ENCODE measurements at places on chromosomes 1 and 21.
A peak's percentile ranks its signal among the peaks of the same experiment; 100 is the strongest.

- H3K36me3 ChIP-seq = no peaks in the 10 kb centered on the region
- peak; percentile 21 for DNase-seq
- H3K27me3 ChIP-seq = no peaks in the 10 kb centered on the region
- no peak overlapping the region for H3K4me3 ChIP-seq
- H3K27ac ChIP-seq = no peak overlapping the region
Observed at GRCh38 chr1:78333502-78333901, 157.3 kb upstream of the PTGFR start.

DNA sequence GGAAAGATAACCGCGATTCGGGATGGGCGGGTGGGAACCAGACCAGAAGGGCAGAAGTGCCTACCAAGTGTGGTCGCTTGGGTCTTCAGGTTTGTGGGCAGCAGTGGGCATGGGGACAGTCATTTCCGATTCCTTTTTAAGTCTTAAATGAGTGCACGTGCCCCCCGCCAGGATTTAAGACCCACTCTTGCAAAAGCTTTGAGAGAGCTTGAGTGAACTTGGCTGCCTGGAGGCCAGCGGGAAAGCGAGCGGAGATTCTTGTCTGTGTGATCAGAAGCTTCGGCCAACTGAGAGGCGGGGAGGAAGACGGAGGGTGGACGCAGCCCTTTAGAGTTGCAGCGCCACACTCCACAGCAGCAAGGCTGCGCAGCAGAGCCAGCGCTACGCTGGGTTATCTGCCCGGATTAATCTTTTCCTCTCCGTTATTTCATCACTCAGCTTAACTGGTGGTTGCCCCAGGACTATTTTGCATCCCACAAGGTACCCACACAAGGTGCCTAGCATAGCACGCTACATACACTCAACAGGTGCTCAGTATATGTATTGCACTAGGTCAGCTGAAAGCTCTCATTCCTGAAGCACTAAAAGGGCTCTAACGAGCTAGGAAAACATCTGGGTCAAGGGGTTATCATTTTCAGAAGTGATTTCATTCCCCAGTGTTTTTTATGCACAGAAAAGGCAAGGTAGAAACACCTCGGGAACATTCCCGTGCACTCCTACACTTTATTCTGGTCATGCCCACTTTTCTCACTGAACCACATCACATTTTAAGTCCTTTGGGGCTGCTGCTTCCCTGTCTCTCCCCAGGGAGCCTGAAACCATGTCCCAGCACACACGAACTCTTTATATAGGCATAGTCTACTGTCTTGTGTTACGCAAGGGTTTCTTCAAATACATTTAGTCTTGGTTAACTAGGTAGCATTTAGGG lies 1.5 kb upstream of the BATF3 start:
- H3K27ac ChIP-seq = no peak overlapping the region
- H3K27me3 ChIP-seq = peaks cover 4% of the 10 kb centered on the region
- peak overlapping the region; percentile 76 for H3K4me3 ChIP-seq
- no peaks in the 10 kb centered on the region for H3K36me3 ChIP-seq

GRCh38 chr1:154726896-154727753 lies 119.1 kb upstream of the ADAR start:
- no peak for DNase-seq
- H3K27me3 ChIP-seq = no peaks in the 10 kb centered on the region
- H3K27ac ChIP-seq = no peak overlapping the region
- no peak overlapping the region for H3K4me3 ChIP-seq

GRCh38 chr1:115337276-115337632 lies 795 bp downstream of the NGF start:
- H3K4me3 ChIP-seq = peak overlapping the region; percentile 57
- H3K27ac ChIP-seq = peak overlapping the region; percentile 78
- H3K27me3 ChIP-seq = no peaks in the 10 kb centered on the region
- DNase-seq = peak; percentile 42

GRCh38 chr21:36097427-36098181 lies 27.8 kb downstream of the CBR1 start:
- H3K4me3 ChIP-seq = no peak overlapping the region
- H3K36me3 ChIP-seq = no peaks in the 10 kb centered on the region
- H3K27me3 ChIP-seq = no peaks in the 10 kb centered on the region
- H3K4me1 ChIP-seq = no peaks in the 10 kb centered on the region

- H3K27ac ChIP-seq = no peak overlapping the region
- no peak for DNase-seq
- peaks cover 4% of the 10 kb centered on the region for H3K4me1 ChIP-seq
- H3K36me3 ChIP-seq = no peaks in the 10 kb centered on the region
- H3K4me3 ChIP-seq = no peak overlapping the region
Observed at GRCh38 chr1:99173282-99173681, 91.0 kb upstream of the PLPPR4 start.

DNA sequence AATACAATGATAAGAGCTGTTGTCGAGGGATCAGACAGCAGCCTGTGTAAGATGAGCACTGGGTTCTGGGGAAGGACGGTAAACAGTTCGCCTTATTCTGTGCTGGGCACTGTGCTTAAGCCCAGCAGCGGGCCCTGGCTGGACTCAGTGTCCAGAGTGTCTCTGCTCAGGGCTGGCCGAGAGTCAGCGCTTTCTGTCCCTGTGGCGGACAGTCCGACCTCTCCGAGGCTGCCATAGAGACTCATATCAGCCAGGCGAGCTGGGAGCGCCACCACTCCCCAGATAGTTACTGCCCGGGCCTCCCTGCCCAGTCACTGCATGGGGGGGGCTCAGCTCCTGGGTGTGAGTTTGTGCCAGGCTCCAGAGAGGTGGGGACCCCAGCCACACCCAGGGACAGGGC lies 14.7 kb upstream of the NPHP4 start:
- peaks cover 11% of the 10 kb centered on the region for H3K4me1 ChIP-seq
- peak; percentile 48 for DNase-seq
- H3K4me3 ChIP-seq = no peak overlapping the region
- H3K36me3 ChIP-seq = no peaks in the 10 kb centered on the region

DNA sequence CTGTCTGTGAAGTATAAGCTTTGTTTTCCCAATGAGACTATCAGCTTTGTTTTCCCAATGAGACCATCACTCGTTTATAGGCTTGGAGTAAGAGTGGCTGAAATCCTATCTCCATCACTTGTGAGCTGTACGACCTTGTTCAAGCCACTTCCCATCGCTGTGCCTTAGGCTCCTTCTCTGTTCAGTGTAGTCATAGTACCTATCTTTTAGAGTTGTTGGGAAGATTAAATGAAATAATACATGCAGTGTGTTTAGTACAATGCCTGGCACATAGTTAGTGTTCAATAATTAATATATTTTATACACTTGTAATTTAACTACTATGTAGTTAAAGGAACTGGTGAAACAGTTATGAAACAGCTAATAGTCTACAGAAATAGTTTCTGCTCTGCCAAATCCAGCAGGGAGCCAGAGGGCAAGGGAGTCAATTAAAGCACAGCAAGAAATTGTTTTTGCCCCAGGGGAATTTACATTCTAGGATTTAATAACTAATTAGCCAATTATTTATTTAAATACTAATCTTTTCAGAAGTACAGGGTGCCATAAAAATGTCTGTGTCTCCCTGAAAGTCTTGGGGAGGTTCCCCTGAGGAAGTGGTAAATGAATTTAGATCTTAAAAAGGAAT lies 139.3 kb upstream of the HMCN1 start:
- H3K4me3 ChIP-seq = no peak overlapping the region
- H3K27ac ChIP-seq = peak overlapping the region; percentile 41
- H3K27me3 ChIP-seq = no peaks in the 10 kb centered on the region

GRCh38 chr1:181191494-181192040 lies 103.1 kb downstream of the IER5 start:
- no peaks in the 10 kb centered on the region for H3K27me3 ChIP-seq
- H3K4me1 ChIP-seq = peaks cover 5% of the 10 kb centered on the region
- H3K4me3 ChIP-seq = no peak overlapping the region
- H3K27ac ChIP-seq = no peak overlapping the region

DNA sequence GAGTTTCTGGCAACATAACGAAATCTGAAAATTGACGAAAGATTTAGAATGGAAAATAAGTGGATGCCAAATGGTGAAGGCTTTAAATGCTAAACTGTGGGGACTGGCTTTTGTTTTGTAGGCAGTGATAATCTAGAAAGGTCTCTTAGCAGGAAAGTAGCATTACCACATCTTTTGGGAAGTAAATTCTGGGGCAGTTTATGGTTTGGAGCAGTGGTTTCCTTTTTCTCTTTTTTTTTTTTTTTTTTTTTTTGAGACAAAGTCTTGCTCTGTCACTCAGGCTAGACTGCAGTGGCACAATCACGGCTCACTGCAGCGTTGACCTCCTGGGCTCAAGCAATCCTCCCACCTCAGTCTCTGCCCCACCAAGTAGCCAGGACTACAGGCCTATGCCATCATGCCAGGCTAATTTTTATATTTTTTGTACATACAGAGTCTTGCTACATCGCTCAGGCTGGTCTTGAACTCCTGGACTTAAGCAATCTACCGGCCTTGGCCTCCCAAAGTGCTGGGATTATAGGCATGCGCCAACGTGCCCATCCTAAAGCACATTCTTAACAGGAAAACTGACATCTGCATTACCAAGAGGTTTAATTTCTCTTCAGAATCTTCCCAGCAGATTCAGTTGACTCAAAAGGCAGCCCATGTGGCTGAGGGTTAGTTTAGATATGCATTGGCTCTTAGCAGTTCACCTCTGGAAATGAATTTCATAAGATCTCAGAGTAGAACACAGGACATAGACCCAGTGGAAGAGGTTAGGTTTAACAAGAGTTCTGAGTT lies 32.9 kb downstream of the C21orf91 start:
- no peak for DNase-seq
- no peaks in the 10 kb centered on the region for H3K36me3 ChIP-seq
- H3K4me1 ChIP-seq = no peaks in the 10 kb centered on the region
- no peak overlapping the region for H3K4me3 ChIP-seq
- H3K27ac ChIP-seq = no peak overlapping the region

DNA sequence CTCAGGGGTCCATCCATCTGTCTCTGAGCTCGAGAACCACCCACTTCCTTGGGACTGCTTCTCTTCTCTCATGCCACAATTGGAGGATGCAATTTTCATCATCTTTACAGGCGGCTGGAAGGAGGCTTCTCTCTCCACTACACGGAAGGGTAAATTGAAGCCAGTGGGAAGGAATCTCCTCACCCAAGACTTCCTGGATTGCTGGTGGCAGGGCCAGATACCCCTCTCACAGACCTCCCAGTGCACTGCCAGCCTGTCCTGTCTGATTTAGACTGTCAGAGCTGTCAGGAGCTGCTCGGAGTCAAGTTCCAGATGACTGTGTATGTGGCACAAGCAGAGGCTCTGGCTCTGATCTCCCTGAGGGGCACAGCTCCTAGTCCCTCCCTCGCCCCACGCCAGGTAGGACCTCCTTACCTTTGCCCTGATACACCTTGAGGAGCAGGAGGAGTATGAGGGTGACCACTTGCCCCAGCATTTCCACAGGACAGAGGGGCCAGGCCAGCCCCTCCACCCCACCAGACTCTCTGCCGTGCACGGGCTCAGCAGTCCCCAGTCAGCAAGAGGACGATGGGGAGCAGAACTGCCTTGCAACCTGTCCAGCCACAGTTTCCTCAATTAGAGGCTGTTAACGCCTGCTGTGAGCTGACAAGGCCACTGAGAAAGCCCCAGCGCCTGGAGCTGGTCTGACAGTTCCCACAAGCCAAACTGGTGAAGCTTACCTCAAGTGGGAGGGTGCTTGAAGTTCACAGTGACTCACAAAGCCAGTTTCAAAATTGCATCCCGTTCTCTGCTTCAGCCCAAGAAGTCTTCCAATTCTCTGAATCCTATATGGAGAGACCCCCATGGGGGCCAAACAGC lies at the start of gene CD244:
Gene CD244, minus strand, starts transcription at position 685 of the 858 bp plus-strand sequence. Its CDS starts 210 bp downstream, at position 475.
- H3K36me3 ChIP-seq = no peaks in the 10 kb centered on the region
- no peak for DNase-seq
- no peaks in the 10 kb centered on the region for H3K27me3 ChIP-seq
- H3K4me3 ChIP-seq = no peak within 1 kb of the TSS
- peaks cover 6% of the 10 kb centered on the region for H3K4me1 ChIP-seq
- H3K27ac ChIP-seq = no peak within 1 kb of the TSS

- H3K4me3 ChIP-seq = no peak overlapping the region
- H3K27ac ChIP-seq = no peak overlapping the region
- DNase-seq = no peak
Observed at GRCh38 chr21:26441149-26441548, 131.9 kb downstream of the CYYR1 start.

GRCh38 chr1:92877792-92878191 lies 46.0 kb downstream of the RPL5 start:
- H3K4me1 ChIP-seq = peaks cover 4% of the 10 kb centered on the region
- DNase-seq = no peak
- no peaks in the 10 kb centered on the region for H3K36me3 ChIP-seq
- no peak overlapping the region for H3K27ac ChIP-seq
- no peaks in the 10 kb centered on the region for H3K27me3 ChIP-seq

DNA sequence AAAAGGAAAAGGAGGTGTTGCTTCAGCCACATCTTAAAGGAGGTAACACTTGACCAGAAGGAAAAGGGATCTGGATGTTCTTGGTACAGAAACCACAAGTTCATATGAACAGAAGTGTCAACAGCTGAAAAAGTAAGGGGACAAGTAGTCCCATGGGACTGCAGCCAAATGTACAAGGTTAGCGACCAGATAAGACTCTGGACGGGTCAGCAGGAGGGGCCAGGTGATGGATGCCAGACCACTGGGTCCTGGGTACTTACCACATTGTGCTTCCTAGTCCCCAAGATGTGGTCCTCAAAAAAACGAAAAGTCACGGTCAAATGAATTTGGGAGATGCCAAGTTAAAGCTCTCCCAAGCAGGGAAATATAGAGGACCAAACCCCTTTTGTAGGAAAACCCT lies 16.6 kb upstream of the BMP8A start:
- no peaks in the 10 kb centered on the region for H3K27me3 ChIP-seq
- H3K36me3 ChIP-seq = no peaks in the 10 kb centered on the region
- peaks cover 8% of the 10 kb centered on the region for H3K4me1 ChIP-seq
- H3K27ac ChIP-seq = no peak overlapping the region
- no peak for DNase-seq
- no peak overlapping the region for H3K4me3 ChIP-seq

DNA sequence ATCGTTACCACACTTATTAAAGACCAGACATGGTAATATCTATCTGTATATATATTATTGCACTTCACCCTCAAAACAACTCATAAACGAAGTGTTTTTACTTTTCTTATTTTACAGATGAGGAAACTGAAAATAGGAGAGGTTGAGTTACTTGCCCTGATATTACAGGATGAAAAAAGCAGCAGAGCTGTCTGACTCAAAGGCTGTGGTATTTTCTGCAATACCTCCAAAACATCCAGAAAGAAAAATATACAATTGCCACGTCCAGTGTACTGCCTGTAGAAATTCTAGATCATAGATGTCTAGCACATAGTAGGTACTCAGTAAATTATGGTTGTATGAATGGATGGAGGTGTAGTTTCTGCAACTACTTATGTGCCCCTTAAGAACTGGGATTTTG lies 5.2 kb upstream of the TARBP1 start:
- no peaks in the 10 kb centered on the region for H3K4me1 ChIP-seq
- H3K4me3 ChIP-seq = no peak overlapping the region
- H3K27ac ChIP-seq = no peak overlapping the region
- no peak for DNase-seq

GRCh38 chr21:35303085-35303484 lies 254.0 kb upstream of the RUNX1 start:
- no peak overlapping the region for H3K27ac ChIP-seq
- DNase-seq = no peak
- H3K4me1 ChIP-seq = no peaks in the 10 kb centered on the region
- no peaks in the 10 kb centered on the region for H3K36me3 ChIP-seq
- H3K4me3 ChIP-seq = no peak overlapping the region

- no peak overlapping the region for H3K4me3 ChIP-seq
- H3K27me3 ChIP-seq = no peaks in the 10 kb centered on the region
- H3K4me1 ChIP-seq = no peaks in the 10 kb centered on the region
- H3K36me3 ChIP-seq = no peaks in the 10 kb centered on the region
- no peak for DNase-seq
Observed at GRCh38 chr1:76998582-76999223, 131.4 kb downstream of the ST6GALNAC5 start.

All from testis (tissue), 5 donors.